HCT116 (cell line): ENCODE measurements at places on chromosomes 5 and 9.

DNA sequence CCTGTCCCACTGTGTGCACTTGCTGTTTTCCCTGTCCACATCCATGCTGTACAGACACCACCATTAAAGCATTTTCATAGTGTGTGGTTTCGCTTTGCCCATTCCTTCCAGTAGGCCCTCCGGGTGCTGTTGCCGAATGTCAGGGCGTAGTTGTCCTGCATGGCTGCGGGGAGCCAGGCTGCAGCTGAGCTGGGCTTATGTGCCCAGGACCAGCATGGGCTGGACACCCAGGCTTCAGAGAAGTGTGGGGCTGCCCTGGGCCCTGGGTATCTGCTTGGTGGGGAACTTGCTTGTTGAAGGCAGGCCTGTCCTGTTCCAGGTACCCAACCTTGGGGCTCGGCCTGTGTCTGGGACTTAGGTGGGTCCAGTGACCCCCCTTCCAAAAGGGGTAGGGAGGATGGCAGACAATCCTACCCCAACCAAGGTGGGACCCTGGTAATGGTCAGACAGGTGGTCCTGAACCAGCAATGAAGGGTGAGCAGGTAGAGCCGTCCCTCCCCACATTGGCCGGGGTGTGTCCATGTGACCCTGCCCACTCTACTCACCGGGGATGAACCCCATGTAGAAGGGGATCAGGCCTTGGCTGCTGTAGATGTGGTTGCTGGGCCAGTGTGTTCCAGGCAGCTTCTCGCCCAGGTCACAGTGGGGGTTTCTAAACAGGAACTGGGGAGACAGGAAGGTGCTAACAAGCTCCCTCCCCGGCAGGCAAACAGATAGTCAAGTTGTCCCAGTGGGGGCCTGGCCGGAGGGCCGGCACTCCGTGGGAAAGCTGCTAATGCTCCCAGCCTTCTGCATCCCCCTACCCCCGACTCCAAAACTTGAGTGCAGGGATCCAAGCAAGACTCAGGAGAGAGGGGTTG is 2.8 kb downstream of the TUBB4B start:
- H3K4me1 ChIP-seq = peaks cover 9% of the 10 kb centered on the region
- no peaks in the 10 kb centered on the region for H3K27me3 ChIP-seq
- no peak for DNase-seq
- peaks cover 11% of the 10 kb centered on the region for H3K36me3 ChIP-seq
- H3K4me3 ChIP-seq = no peak overlapping the region; the same call in 1 of the 2 replicates
- peak overlapping the region; percentile 19; the same call in 1 of the 2 replicates for H3K27ac ChIP-seq

DNA sequence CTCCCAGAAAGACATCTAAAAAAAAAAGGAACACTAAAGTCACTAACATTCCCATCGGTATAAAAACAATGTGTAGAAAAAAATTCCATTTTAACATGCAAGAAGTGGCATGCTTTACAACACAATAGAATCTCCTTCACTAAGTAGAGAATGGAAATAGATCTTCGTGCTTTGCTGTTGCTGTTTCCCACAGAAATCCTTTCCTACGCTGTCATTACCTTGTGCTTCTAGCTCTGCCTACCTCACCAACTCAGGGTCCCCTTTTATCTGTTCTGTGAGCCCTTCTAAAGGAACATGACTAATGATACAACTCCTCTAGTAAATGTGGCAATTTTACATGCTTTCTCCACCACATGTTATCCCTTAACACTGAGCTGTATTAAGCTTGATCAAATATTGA is 202.9 kb downstream of the MCTP1 start:
- no peak for DNase-seq
- 0 out of 2 replicates have a peak, but pooled peaks cover 3% of the 10 kb centered on the region for H3K4me1 ChIP-seq
- no peak overlapping the region; the same call in 1 of the 2 replicates for H3K4me3 ChIP-seq
- H3K36me3 ChIP-seq = no peaks in the 10 kb centered on the region
- no peaks in the 10 kb centered on the region for H3K27me3 ChIP-seq

DNA sequence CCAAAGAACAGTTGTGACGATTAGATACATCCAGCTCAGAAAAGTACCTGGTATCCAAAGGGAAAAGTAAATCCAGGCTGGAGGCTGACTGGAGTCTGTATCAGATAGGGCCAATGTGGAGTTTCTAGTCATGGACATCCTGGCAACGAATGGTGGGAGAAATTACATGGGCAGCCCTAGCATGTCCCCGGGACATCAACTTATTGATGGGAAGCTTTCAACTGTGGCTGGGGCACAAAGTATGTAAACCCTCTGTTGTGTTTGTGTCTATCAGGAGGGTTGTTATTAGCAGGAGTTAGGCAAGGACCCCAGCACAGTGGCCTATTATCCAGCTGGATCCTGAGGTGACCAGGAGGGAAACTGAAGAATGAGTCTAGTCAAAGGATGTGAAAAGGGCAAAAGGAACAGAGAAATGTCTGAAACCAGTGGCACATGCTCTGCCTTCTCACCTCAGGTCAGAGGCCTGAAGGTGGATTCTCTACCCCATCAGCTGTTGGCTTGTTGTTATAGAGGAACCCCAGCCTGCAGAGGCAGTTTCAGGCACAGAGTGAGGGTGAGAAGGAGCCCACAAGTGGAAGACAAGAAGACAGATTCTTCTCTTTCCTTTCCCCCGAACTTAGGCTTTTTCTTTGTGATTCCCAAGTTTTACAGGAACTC is 19.9 kb downstream of the IFNW1 start:
- H3K4me3 ChIP-seq = no peak overlapping the region
- H3K4me1 ChIP-seq = no peaks in the 10 kb centered on the region
- no peak for DNase-seq
- no peak overlapping the region for H3K27ac ChIP-seq
- H3K27me3 ChIP-seq = 0 out of 2 replicates have a peak, but pooled peaks cover 8% of the 10 kb centered on the region

- no peaks in the 10 kb centered on the region for H3K27me3 ChIP-seq
- H3K27ac ChIP-seq = peak overlapping the region; percentile 37
- H3K4me1 ChIP-seq = peaks cover 59% of the 10 kb centered on the region
- no peak for DNase-seq
Measured at GRCh38 chr5:139635606-139636206, 12.4 kb upstream of the CXXC5 start.

- no peak overlapping the region for H3K27ac ChIP-seq
- no peaks in the 10 kb centered on the region for H3K36me3 ChIP-seq
- no peak overlapping the region for H3K4me3 ChIP-seq
- peaks cover 6% of the 10 kb centered on the region for H3K27me3 ChIP-seq
- DNase-seq = no peak
Measured at GRCh38 chr9:115073456-115073855, 44.5 kb downstream of the TNC start.

GRCh38 chr5:173859408-173860159 is 28.6 kb upstream of the CPEB4 start:
- H3K4me1 ChIP-seq = no peaks in the 10 kb centered on the region
- no peaks in the 10 kb centered on the region for H3K36me3 ChIP-seq
- no peak overlapping the region for H3K4me3 ChIP-seq
- no peak overlapping the region for H3K27ac ChIP-seq
- no peaks in the 10 kb centered on the region for H3K27me3 ChIP-seq
- no peak for DNase-seq

GRCh38 chr9:89710697-89711096 is 105.9 kb downstream of the GADD45G start:
- no peak overlapping the region for H3K27ac ChIP-seq
- H3K36me3 ChIP-seq = no peaks in the 10 kb centered on the region
- no peak overlapping the region for H3K4me3 ChIP-seq
- H3K27me3 ChIP-seq = peaks cover 15% of the 10 kb centered on the region

DNA sequence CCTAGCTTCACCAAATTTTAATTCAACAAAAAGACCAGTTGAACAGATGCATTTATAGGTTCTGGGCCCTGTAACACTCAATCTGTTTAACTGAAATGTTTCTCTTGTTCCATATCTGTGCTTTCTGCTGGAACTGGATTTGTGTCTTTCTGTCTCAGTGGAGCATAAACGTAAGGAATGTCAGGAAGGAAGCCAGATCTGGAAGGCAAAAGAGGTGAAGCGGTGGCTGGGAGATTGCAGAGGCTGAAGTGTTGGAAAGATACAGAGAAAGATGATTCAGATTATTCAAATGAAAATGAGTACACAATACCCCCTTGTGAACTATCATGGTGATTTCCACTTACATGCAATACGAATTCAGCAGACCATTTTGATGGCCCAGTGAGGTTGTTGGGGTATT is 406.8 kb downstream of the BRINP1 start:
- DNase-seq = no peak
- H3K27ac ChIP-seq = no peak overlapping the region
- H3K4me3 ChIP-seq = no peak overlapping the region
- no peaks in the 10 kb centered on the region for H3K36me3 ChIP-seq

GRCh38 chr5:139131062-139131461 is 67.1 kb downstream of the SIL1 start:
- no peaks in the 10 kb centered on the region; the same call in 1 of the 2 replicates for H3K4me1 ChIP-seq
- H3K27me3 ChIP-seq = no peaks in the 10 kb centered on the region
- DNase-seq = no peak
- no peak overlapping the region for H3K27ac ChIP-seq
- H3K4me3 ChIP-seq = no peak overlapping the region
- H3K36me3 ChIP-seq = no peaks in the 10 kb centered on the region; the same call in 1 of the 2 replicates

DNA sequence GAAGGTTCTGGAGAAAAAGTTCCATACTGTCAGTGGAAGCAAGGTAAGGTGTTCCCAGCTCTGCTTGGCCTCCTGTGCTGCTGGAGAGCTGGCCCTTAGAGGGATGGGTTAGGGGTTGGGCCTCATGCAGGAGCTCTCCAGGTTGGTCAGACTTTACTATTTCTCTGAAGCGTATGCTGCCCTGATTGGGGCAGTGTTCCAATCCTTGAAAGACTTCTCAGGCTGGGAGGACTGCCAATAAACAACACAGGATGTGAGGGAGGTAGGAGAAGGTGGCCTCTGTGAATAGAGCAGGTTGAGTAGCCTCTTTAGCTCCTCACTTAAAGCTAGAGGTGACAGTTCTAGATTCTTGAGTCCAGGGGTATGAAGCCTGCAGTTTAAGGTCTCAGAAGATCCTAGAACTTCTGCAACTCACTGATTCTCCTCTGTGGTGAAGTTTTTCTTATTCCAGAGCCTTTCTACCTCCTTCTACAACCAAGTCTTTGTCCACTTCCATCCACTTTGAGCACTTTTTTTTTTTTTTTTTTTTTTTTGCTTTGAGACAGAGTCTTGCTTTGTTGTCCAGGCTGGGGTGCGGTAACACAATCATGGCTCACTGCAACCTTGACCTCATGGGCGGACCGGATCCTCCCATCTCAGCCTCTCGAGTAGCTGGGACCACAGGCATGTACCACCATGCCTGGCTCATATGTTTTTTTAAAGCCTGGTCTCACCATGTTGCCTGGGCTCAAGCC is 3.0 kb downstream of the HNRNPAB start:
- H3K4me3 ChIP-seq = no peak overlapping the region
- H3K27ac ChIP-seq = peak overlapping the region; percentile 97; the same call in 1 of the 2 replicates
- no peaks in the 10 kb centered on the region for H3K27me3 ChIP-seq
- peaks cover 53% of the 10 kb centered on the region for H3K36me3 ChIP-seq
- DNase-seq = no peak

DNA sequence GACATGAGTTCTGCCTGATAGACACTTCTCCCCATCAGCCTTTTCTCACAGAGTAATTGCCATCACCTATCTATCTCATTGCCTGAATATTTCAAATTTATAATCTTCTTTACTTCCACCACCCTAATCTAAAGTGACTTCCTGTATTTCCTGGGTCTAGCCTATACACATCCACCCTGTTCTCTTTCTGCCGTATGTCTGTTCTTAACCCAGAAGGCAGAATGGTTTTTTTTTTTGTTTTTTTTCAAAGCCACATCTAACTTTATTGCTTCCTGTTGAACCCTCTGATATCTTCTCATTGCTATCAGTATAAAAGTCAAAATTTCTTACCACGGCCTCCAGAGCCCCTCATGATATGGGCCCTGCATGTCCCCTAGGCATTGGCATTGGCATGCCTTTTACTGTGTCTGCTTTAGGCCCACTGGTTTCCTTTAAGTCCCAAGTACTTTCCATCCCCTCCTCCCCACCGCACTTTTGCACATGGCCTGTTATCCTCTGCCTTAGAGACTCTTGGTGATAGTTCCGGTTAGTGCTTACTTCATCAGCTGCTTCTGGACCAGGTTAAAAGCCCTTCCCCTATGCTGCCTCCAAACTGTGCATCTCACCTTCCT is 159.9 kb downstream of the MAN2A1 start:
- no peak for DNase-seq
- no peak overlapping the region for H3K4me3 ChIP-seq
- no peak overlapping the region for H3K27ac ChIP-seq

GRCh38 chr5:39502704-39503103 is 77.9 kb upstream of the DAB2 start:
- no peak for DNase-seq
- H3K27ac ChIP-seq = no peak overlapping the region
- no peaks in the 10 kb centered on the region for H3K36me3 ChIP-seq
- H3K4me1 ChIP-seq = no peaks in the 10 kb centered on the region
- no peak overlapping the region for H3K4me3 ChIP-seq
- no peaks in the 10 kb centered on the region for H3K27me3 ChIP-seq

- H3K27ac ChIP-seq = no peak overlapping the region
- H3K36me3 ChIP-seq = no peaks in the 10 kb centered on the region
- H3K4me1 ChIP-seq = no peaks in the 10 kb centered on the region
- no peak overlapping the region for H3K4me3 ChIP-seq
- DNase-seq = no peak
- H3K27me3 ChIP-seq = peaks cover 24% of the 10 kb centered on the region
Measured at GRCh38 chr9:22449719-22450118, 3.1 kb downstream of the DMRTA1 start.

DNA sequence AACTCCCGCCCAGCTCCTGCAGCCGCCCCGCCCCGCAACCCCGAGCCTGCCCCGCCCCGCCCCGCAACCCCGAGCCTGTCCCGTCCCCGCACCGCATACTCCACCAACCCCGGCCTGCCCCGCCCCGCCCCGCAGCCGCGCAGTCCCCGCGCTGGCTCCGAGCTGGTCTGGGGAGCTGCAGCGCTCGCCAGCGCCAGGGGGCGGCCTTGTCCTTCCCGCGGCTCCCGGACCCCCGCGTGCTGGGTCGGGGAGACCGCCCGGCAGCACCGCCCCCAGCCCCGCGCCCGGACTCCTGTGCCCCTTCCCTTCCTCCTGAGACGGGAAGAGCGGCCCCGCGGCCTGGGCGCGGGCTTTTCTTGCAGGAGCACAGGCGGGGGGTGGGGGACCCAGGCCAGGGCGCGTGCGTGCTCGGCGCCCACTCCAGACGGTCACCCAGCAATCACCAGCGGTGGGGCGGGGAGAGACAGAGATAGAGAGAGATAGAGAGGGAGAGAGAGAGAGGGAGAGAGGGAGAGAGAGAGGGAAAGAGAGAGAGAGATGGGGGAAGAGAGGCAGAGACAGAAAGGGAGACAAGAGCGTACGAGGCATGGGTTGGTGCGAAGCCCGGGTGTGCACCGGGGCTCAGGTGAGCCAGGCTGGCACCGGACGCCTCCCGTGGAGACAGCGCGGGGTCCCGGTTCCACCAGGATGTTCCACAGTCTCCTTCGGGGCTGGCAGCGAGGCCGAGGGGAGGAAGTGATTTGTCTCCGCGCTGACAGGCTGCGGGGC is 14.7 kb upstream of the TMEM250 start:
- peak overlapping the region; percentile 38 for H3K4me3 ChIP-seq
- no peak for DNase-seq
- no peaks in the 10 kb centered on the region for H3K27me3 ChIP-seq
- H3K36me3 ChIP-seq = no peaks in the 10 kb centered on the region
- H3K27ac ChIP-seq = no peak overlapping the region; the same call in 1 of the 2 replicates
- peaks cover 6% of the 10 kb centered on the region; the same call in 1 of the 2 replicates for H3K4me1 ChIP-seq
